ENCODE measurements at places on chromosomes 1 and 21.

DNA sequence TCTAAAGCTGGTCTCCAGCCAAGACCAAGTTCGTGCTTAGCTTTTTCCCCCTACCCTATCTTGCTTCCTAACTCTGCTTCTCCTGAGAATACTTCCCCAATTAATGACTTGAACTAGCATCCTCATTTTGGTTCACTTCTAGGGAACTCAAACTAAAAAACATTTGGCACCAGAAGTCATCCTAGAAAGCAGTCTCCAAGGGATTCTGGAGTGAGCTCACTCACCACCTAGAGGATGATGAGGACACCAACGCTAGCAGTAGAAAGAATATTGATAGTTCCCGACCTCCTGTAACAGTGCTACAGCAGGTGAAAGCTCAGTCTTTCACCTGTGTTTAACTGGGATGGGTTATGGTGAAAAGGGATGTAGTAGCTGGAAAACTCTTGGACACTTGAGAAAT is 4.7 kb upstream of the PSMB2 start:
- no peak for DNase-seq

- no peak for DNase-seq
Measured at GRCh38 chr1:86748622-86749373, 44.4 kb downstream of the SH3GLB1 start.

GRCh38 chr1:209937996-209938959 is at the start of gene SYT14:
Gene SYT14 (plus strand): TSS chr1:209938217. CDS start chr1:209938265, 48 bp downstream.
- DNase-seq = peak; percentile 66

DNA sequence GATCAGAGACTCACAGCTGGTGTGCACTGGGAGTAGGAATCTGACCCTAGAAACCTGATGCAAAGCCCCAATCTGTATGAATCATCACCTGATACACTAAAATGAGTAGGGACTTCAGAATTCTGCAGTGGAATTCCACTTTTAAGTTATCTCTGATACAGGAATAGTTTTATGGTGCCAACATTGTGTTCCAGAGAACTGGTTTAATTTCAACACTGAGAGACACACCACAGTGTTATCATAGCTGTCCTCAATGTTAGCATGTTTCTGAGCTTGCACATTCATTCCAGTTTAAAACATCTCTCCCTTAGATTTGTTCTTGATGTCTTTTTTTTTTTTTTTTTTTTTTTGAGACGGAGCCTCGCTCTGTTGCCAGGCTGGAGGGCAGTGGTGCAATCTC is 7.1 kb downstream of the UTS2 start:
- no peak for DNase-seq

GRCh38 chr1:48767975-48768510 is 8.6 kb downstream of the BEND5 start:
- DNase-seq = no peak

DNA sequence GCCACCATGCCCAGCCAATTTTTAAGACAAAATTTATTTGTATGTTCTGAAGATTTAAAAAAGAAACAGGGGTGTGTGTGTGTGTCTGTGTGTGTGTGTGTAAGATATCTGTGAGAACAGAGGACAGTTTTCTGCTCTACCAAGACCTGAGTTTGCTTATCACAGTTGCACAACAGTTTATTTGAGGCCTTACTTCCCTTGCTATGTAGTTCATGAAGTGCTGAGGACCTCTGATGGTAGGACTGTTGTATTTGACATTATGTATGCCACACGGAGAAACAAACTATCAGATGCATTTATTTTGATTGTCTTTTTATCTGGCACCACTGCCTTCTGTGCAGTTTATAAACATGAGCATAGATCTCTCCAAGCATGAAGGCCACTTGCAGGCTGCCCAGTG is 355.2 kb downstream of the PBX1 start:
- DNase-seq = no peak

DNA sequence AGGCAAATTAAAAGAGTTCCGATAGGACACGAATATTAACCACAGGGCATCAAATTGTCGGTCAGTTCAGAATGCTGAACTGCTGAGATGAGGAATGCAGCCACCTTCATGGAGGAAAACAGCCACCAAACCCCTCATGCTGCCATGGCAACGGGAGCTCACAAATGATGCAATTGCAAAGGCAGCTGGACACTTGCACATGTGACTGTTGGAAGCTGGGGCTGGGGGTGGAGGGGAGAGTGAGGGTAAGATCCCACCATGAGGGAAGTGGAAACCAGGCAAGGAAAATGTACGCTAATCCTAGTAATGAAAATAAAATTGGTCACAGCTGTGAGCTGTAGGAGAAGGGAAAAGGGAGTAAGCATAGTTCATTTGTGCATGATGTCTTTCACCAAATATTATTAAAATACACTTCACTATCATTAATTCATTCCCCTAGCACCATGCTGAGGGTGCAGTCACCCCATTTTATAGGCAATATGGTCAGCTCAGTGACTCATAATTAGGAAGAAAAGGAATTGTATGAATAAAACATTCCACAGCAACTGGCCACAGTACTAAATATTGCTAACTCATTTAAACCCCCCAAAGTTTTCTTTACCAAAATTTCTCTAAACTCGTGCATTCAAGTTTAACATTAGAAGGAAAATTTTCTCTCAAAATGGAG is 15.3 kb downstream of the BECN2 start:
- DNase-seq = no peak

DNA sequence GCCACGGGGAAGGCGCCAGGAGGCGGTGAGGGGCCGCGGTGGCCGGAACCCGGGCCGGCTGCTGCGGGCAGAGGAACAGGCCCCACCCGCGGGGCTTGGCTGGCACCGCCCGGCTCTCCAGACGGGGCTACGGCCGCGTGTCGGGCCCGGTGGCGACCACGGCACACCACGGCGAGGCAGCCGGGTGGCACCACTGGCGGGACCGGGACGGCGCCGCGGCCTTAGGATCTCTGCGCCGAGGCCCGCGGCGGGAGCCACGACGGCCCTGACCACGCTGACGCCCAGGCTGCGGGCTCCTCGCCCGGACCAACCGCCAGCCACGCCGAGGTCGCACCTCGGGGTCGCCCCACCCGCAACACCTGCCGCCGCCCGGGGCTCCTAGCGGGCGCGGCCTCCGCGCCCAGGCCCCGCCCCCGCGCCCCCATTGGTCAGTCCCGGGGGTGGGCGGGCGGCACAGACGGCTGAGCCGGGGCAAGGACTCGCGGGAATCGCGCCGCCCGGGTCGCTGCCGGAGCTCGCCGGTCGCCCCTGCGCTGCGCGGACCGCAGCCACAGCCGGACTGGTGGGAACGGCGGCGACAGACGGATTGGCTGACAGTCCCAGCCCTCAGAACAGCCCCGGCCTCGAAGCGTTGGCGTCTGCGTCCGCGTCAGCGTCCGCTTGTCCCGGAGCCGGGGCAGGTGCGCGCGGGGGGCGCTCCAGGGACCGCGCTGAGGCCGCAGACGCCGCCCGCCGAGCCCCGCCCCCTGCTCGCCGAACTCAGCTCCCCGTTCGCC is at the start of gene BMP8A:
Gene BMP8A, plus strand, starts transcription at position 491 of the 776 bp plus-strand sequence. CDS start 356 bp downstream, outside the sequence.
- DNase-seq = peak; percentile 81

All from right kidney (tissue), 9 donors.